Subcutaneous preadipocyte (primary cell): ENCODE measurements at places on chromosomes 2 and 18. TPM values are rescaled to one million over a fixed set of nuclear protein-coding genes. Genes with fewer than 3 reads are reported as not detected.

KRTCAP3 gene
- 0.39 TPM in 1 of 2 replicates, not detected in the other for total RNA-seq

AOX1 gene
- 183 and 229 TPM in 2 replicates for total RNA-seq

ANXA4 gene
- total RNA-seq, result 26.2 and 31.2 TPM in 2 replicates

POTEJ gene
- not detected in 2 replicates for total RNA-seq

TXNDC2 gene
- under 0.01 TPM in 1 of 2 replicates, not detected in the other for total RNA-seq

RBM43 gene
- 3.7 and 4.1 TPM in 2 replicates for total RNA-seq

UGT1A10 gene
- total RNA-seq, result not detected in 2 replicates

ASPRV1 gene
- total RNA-seq, result 0.20 and 0.37 TPM in 2 replicates

PSD4 gene
- 1.2 and 1.5 TPM in 2 replicates for total RNA-seq

RNF144A gene
- total RNA-seq, result 6.8 and 14.0 TPM in 2 replicates

ABCG8 gene
- total RNA-seq, result not detected in 2 replicates

LOXHD1 gene
- not detected in 2 replicates for total RNA-seq

UBE2E3 gene
- total RNA-seq, result 86.7 and 132 TPM in 2 replicates

FSHR gene
- not detected in 2 replicates for total RNA-seq
